ENCODE measurements at places on chromosomes 7 and 10.

DNA sequence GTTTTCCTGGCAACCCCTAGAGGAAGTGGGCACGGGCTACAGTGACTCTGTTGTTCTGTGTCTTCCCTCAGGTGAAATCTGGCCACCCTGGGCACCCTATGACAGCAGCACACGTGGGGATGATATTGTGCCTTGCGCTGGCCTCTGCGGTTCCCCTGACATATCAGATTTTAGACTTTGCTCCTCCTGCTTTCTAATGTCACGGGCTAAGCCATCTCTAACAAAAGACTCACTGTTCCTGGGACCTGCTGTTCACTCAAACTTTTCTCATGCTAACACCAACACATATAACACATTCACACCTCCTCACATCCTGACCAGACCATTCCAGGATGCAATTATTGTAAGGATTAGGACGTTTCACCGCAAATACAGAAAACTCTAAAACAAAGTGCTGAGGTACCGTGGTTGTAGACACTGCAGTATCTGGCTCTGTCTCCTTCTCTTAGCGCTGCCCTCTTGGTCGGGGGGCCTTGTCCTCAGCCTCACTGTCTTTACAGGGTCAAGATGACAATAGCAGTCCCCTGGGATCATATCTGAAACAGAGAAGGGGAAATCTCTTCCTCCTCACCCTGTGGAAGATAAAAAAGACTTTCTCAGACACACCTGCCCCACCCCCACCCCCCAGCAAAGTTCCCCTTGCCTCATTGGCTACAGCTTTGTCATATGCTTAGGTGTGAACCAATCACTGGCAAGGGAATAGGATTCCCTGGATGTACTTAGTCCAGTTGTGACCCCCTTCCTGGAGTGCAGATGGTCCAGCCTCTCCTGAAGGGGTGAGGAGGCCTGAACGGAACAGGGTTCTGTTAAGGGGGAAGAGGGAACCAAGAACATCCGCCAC is 14.1 kb downstream of the CHN2 start:
- no peak for DNase-seq

DNA sequence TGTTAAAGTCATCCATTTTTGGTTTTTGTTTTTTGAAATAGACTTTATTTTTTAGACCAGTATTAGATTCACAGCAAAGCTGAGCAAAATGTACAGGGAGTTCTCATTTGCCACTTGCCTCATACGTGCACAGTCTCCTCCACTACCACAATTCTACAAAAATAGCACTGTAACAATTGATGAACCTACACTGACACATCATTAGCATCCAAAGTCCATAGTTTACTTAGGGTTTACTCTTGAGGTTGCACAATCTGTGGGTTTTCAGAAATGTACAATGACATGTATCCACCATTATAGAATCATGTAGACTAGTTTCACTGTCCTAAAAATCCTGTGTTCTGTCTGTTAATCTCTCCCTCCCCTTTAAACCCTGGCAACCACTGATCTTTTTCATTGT is 125.8 kb upstream of the PDSS1 start:
- no peak for DNase-seq

GRCh38 chr10:72058347-72058898 is 29.9 kb downstream of the SPOCK2 start:
- no peak for DNase-seq

GRCh38 chr10:73959484-73960243 is 38.3 kb upstream of the VCL start:
- no peak for DNase-seq

- DNase-seq: no peak
Observed at GRCh38 chr7:100171840-100172239, 3.4 kb upstream of the GAL3ST4 start.

DNA sequence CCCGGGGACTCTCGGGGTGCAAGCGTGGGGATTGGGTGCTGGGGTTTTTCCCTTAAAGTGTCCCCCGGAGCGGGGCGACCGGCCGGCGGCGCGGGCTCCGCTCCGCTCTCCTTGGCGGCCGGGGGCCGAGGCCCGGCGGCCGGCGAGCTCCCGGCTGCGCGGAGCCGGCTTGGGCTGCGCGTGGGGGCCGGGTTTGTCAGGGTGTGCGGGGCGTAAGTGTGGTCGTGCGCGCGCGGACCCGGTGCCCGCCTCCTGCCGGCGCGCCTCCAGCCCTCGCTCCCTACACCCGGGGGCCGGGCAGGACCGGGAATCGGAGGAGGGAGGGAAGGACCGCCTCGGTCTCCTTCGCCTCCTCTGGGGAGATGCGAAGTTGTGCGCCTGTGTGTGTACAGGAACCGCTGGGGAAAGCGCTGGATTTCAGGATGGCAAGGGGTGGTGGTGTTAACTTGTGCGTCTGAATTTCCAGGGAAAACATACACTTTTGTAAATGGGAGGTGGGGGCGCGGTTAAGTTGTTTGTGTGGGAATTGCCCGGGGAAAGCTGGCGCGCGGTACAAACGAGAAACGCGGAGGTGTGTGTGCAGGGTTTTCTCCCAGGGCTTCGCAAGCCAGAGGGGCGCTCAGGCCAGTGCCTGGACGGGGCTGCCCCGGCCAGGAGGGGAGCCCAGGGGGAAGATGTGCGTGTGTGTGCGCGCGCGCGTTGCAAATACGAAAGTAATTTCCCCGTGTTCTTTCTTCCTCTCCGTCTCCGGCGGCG is 737 bp downstream of the ZMIZ1 start:
- DNase-seq: no peak

DNA sequence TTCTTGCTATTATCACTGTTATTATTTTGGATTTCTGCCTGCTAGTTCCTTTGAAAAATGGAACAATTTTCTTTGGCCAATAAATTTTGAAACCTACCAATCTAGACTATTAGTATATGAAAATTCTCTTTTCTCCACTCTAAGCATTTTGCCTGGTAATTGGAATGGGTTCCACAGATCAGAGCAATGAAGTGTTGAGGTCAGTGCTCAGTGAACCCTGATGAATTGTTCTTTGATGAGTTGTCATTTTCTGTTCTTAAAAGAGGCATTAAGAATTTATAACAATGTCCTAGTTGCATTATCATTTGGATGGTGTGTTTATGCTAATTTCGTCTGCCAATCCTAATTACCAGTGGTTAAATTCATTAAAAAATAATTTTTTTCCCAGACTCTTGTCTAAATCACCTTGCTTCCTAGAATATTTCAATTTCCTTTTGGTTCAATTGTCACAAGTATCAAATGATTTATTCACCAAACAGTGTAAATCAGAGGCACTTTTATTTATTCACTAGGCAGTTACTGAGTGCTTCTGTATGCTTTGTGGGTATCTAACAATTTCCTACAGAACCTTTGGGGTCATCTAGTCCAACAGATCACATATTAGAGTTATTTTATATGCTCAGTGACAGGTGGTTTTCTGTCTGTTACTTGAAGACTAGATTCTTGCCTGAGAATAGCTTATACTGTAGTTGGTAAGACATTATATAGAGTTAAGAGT is 239.0 kb downstream of the DNAJB9 start:
- DNase-seq: no peak

DNA sequence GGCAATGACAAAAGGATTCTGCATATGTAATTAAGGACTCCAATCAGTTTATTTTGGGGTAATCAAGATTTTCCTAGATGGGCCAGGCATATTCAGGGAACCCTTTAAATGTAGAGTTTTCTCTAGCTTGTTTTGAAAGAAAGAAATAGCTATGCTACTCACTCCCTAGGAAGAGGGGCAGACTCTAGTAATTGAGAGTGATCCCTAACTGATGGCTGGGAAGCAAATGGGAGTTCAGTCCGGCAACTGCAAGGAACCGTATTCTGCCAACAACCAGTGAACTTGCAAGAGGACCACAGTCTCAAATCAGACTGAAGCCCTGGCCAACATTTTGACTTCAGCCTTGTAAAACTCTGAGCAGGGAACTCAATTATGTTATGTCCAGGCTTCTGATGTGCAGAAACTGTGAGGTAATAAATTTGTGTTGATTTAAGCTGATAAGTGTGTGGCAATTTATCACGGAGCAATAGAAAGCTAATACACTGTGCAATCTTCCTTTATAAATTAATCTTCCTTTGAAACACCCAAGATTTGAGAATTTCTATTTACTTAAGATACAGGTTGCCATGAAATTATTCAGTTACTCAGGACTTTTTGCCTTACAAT is 14.0 kb downstream of the AOAH start:
- no peak for DNase-seq

GRCh38 chr7:151631570-151631952 is 111.9 kb upstream of the RHEB start:
- no peak for DNase-seq

Data from hypothalamus (tissue), 51 donors.